ENCODE measurements at places on chromosomes 3 and 15.

DNA sequence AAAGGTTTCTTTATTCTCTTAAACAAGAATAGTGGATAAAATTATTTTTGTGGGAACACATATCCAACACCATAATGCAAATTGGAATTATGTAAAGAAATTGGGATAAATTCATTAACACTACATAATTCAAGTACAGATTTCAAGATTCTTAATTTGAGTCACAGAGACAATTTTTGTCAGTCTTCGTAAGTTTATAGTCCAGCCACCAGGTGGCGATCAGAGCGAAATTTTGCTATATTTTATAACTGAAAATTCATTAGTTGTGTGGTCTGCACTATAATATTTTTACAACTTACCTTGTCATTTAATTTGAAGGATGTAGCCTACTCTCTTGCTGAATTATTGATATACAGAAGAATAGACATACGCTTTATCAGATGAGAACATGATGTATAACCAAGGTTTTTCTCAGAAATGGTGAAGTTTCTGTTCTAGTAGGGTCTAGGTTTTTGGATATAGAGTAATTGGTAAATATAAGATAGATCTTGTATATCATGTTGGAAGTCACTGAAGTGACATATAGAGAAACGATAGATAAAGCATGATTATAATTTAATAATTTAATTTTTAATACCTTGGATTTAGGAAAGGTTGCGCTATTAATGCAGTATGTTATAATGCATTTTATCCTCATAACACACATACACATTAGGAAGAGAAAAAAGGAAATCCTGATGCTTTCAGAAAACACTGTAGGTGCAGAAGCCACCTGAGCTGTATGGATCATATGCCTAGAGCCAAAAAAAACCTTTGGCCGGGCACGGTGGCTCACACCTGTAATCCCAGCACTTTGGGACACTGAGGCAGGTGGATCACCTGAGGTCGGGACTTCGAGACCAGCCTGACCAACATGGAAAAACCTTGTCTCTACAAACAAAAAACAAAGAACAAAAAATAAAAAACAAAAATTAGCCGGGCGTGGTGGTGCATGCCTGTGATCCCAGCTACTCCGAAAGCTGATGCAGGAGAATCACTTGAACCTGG, 31.7 kb downstream of the PLSCR4 start:
- peak; percentile 14 for DNase-seq

DNA sequence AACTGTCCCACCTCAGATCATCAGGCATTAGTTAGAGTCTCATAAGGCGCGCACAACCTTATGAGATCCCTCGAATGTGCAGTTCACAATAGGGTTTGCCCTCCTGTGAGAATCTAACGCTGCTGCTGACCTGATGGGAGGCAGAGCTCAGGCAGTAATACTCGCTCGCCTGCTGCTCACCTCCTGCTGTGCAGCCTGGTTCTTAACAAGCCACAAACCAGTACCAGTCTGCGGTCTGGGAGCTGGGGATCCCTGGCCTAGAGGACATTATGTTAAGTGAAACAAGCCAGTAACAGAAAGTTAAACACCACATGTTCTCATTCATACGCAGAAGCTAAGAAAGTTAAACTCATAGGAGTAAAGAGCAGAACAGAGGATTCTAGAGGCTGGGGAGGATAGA, 47.0 kb downstream of the MAP3K13 start:
- no peak for DNase-seq

DNA sequence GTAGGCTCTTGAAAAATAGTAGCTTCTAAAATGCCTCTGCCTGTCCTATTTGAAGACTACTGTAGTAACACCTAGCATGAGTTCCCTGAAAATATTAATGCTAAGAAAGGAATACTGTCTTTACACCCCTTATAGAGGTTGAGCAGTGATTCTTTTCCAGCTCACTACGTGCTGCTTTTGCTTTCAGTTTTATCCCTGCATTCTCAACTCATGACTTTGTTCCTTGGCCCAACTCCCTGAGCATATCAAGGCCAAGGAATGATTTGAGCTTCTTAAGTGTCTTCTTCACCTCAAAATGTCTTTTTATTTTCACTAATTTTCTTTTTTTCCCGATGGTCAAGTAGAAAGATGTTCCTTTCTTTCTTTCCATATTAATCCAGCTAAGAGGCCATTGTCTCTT, 16.5 kb upstream of the P2RY13 start:
- DNase-seq = no peak

DNA sequence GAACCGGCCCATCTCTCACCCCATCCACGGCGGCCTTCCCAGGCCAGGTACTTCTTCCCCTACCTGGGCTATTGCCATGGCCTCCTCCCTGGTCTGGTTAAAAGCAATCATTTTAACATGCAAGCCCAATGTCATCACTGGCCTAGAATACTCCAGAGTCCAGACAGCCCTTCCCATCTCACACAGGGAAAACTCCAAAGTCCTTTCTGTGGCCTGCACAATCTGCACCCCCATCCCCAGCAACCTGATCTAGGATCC, 45.8 kb upstream of the SLCO2A1 start:
- DNase-seq = no peak

- peak; percentile 55 for DNase-seq
Measured at GRCh38 chr15:73950831-73951561, 24.7 kb downstream of the LOXL1 start.

- DNase-seq = peak; percentile 15
Measured at GRCh38 chr3:186361762-186362536, at the start of gene DGKG. Gene DGKG (minus strand): TSS chr3:186362234. CDS start chr3:186320459, 41,775 bp downstream.

GRCh38 chr15:94509259-94509658, 277.9 kb downstream of the MCTP2 start:
- no peak for DNase-seq

DNA sequence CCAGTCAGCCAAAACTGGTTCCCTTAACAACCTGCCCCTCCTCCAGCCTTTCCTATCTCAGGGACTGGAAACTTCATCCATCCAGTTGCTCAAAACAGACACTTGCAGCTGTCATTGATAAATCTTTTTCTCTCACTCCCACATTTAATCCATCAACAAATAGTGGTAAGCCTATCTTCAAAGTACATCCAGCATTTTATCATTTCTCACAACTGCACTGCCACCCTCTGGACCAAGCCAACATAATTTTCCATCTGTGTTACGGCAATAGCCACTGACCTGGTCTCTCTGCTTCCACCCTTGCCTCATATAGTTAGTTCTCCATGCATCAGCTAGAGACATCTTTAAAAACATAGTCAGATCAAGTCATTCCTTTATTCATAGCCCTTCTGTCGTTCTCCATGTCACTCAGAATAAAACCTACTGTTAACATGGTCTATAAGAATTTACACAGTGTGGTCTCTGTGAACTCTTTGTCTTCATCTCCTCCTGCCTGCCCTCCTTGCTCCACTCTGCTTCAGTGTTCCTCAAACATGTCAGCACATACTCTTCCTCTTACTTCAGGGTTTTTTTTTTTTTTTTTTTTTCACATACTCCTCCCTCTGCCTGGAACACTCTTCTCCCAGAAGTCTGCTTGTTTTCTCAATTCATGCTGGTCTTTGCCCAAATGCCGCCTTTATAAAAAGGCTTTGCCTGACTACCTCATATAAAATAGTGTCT, 102.5 kb upstream of the COL6A5 start:
- DNase-seq = no peak

- no peak for DNase-seq
Measured at GRCh38 chr15:56533731-56534403, 68.9 kb upstream of the MNS1 start.

DNA sequence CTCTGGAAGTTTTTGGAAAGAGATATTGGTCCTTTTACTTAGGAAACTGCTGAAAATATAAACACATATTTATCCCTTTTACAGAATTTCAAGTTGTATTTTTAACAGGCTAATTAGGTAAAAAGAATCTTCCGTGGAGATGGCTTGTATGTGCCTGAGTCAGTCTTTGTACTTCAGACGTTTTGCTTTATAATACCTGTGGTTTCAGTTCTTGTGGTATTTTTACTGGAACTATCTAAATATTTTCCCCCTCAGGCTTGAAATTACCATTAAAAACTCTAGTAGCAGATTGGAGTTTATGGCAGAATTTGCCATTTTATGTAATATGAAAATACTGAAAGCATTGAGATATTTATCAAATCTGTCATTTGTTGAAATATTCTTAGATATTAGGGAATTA, 151.6 kb upstream of the CGNL1 start:
- DNase-seq = no peak

DNA sequence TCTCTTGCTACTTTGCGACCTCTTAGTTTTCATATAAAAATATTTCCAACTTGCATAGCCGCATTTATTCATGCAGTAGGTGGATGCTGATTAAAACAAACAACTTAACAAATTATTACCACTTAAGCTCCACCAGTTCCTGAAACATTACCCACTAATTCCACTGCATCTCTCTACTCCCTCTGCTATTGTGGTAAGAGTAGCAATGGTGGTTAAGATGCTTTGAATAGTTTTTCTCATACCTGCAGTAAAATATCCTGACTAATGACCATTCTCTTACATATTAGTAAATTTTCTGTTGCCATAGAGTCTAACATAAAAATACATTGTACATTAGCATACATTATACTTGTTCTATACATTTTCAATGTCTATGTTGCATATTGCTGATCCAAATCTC, 397.6 kb upstream of the PLSCR5 start:
- no peak for DNase-seq

DNA sequence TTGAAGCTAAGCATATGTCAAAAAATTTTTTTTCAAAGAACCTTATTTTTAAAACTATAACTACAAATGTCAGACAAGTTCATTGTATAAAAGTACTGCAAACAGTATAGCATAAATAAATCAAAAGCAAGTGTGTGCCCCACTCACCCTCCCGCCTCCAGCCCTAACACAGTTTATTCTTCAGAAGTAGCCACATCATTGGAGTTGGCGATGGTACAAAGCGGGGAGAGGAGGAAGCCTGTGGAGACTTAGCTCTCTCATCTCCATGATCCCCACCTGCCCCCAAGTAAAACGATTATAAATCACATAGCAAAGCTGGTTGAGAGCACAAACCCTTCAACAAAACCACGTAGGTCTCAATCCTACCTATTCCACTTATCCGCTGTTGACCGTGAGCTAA, 33.6 kb downstream of the FOXP1 start:
- no peak for DNase-seq

GRCh38 chr15:54424171-54424570, 445.9 kb downstream of the UNC13C start:
- DNase-seq = no peak

GRCh38 chr3:152039887-152040286, 166.4 kb downstream of the SUCNR1 start:
- DNase-seq = no peak

GRCh38 chr15:33872416-33873106, 95.7 kb upstream of the CHRM5 start:
- no peak for DNase-seq

DNA sequence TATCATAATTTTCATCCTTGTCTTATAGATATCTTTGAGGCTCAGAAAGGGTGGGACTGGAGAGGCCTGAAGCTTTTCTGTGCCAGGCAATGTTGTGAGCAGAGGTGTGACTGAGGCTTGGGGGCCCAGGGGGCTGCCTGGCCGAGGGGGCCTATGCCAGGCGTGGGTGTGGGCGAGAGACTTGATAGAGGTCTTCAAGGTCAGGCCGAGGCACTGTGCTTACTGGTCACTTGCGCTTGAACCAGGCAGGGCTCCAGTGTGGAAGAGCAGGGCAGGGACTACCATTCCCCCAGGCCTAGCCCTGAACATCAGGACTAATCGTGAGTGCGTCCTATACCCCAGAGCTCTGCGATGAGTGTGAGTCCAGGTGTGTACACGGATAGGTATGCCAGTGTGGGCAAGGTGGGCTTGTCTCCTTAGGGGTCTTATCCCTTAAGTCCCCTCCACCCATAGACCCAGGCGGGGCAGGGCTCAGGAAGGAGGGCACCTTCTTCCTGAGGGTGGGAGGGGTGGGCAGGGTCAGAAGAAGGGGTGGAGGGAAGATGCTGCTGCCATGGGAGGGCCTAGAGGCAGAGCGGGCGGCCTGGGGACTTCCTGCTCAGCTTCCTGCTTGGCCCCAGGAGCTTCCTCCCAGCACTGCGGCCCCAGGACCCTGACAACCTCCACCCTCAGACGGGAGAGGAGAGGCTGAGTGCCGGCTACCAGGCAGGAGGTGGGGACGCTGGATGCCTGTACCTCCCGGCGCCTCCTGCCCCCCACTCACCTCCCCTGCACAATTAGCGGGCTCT, 84.7 kb downstream of the LINGO1 start:
- DNase-seq = no peak

GRCh38 chr3:132626955-132627354, 29.9 kb downstream of the ACKR4 start:
- no peak for DNase-seq

- no peak for DNase-seq
Measured at GRCh38 chr15:91407269-91407889, 307.3 kb downstream of the SV2B start.

GRCh38 chr3:112605285-112605684, 35.7 kb downstream of the CCDC80 start:
- DNase-seq = no peak

- DNase-seq = no peak
Measured at GRCh38 chr3:172256101-172256734, 192.0 kb downstream of the GHSR start.

GRCh38 chr3:167777356-167777755, 41.8 kb downstream of the SERPINI1 start:
- DNase-seq = no peak

- DNase-seq = no peak
Measured at GRCh38 chr3:163328680-163329079, 1749.6 kb downstream of the SI start.

DNA sequence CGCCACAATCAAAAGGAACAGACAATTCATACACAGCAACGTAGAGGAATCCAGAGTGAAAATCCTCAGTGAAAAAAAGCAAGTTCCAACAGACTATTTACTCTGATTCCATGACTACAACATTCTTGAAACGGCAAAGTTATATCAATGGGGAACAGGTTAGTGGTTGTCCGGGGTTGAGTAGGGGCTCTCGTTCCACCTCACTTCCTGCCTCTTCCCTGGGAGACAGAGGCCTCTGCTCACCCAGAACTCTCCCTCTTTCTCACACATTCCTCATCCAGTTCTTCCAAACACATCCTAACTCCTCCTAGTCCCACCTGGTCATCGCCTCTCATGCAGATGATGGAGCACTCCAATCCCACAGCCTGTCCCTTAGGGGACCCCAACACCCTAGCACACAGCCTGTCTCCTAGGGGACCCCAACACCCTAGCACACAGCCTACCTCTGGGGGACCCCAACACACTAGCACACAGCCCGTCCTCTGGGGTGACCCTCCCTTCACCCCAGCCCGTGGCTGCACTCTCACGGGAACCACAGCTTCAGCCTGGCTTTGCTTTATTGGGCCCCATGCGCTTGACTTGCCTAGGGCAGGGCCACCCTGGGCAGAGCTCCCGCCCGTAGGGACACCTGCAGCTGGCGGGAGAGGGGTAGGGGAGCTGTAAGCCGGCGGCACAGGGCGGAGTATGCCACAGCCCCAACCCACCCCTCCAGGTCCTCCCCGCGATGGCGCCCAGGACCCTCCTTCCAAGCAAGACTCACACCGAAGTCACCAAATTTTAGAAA, 5.2 kb downstream of the OCA2 start:
- no peak for DNase-seq

GRCh38 chr3:54835701-54836100, 92.2 kb downstream of the LRTM1 start:
- no peak for DNase-seq

GRCh38 chr3:83902787-83903533, 1055.8 kb upstream of the CADM2 start:
- no peak for DNase-seq

GRCh38 chr3:66397745-66398144, 103.1 kb downstream of the LRIG1 start:
- no peak for DNase-seq

- no peak for DNase-seq
Measured at GRCh38 chr3:73493543-73494308, 131.0 kb downstream of the PDZRN3 start.

GRCh38 chr15:43270676-43271306, 4.1 kb upstream of the TGM5 start:
- DNase-seq = no peak

- DNase-seq = no peak
Measured at GRCh38 chr15:48940508-48940907, 23.2 kb downstream of the SHC4 start.
